Naive thymus-derived CD4-positive, alpha-beta T cell (primary cell): ENCODE measurements at places on chromosomes 11 and 22. TPM values are rescaled to one million over a fixed set of nuclear protein-coding genes. Genes with fewer than 3 reads are reported as not detected.

- no peak for DNase-seq
These were observed 7.1 kb upstream of the LRRC55 start for GRCh38 chr11:57174656-57175055.

DNA sequence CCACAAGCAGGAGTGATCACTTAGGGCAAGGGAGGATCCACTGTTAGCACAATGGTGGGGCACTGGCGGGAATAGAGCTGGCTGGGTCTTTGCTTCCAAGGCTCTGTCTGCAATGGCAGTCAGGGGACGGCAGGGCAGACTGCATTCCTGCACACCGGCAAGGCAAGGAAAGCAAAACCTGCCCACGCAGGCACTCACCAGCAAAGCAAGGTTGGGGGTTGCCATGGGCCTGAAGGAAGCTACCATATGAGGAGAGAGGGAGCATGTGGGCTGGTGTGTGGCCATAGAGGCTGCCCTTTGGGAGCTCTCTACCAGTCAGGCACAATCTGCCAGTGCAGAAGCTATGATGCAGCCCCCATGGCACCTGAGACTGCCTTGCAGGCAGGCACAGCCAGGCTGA lies 33.2 kb downstream of the OR8B12 start:
- no peak for DNase-seq

DNA sequence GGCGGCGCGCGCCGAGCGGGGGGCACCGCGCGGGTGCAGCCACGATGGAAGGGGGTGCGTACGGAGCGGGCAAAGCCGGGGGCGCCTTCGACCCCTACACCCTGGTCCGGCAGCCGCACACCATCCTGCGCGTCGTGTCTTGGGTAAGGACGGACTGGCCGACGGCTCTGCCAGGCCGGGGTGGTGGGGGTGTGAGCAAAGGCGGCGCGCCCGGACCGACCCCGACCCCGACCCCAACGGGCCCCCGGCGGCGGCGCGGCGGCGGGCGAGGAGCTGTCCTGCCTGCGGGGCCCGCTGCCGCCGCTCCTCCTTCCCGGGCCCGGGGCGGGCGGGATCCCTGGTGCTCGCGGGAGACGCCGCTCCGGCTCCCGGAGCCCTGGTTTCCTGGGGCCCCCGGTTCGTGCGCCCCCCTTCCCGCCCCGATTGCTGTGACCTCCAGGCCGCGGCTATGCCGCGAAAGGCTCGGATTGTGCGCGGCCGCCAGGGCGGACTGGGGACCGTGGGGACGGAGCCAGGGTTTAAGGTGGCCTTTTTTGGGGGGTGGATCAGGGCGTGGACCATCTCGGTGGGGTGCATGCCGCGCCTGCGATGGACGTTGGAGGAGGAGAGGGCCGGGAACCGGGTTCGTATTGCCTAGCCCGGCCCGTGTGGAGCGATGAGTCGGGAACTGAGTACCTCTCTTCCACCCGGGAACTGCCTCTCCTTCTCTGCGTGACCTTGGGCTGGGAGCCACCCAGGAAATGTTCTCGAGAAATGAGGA lies at the start of gene SYNGR1:
Gene SYNGR1 (plus strand): TSS at position 25 of the 760 bp plus-strand sequence. CDS start 20 bp downstream, at position 45.
- DNase-seq, result peak; percentile 20

- DNase-seq, result no peak
These were observed 2.5 kb upstream of the TMEM223 start for GRCh38 chr11:62794201-62794775.

DNA sequence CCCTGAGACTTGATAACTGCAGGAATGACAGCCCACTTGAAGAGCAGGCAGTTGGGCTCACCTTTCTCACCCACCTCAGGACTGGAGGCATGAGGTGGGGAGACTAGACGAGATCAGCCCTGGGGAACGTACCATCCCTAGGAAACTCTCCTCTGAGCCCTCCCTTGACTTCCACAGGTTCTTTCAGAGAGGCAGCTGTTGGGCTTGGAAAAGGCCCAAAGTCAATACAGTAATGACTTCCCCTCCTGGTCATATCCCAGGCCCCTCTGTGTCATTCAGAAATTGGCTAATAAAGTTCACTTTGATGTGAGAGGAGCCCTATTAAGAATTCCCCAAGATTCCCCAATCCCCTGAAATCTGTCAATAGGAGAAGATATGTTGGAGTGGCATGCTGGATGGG lies 5.8 kb upstream of the NECTIN1 start:
- DNase-seq, result no peak

GRCh38 chr11:83823461-83824025 lies 537.4 kb upstream of the CCDC90B start:
- DNase-seq, result no peak

- DNase-seq, result no peak
These were observed 68.5 kb upstream of the CARD18 start for GRCh38 chr11:105208019-105208418.

Gene APOBEC3H
- total RNA-seq, result 25.1 and 31.3 TPM in 2 replicates

Gene PDGFD
- total RNA-seq, result 3.6 TPM

Gene XRRA1
- total RNA-seq, result 20.8 TPM

GRCh38 chr22:45527456-45527855 lies 24.8 kb downstream of the FBLN1 start:
- DNase-seq, result no peak

Gene RFPL1
- total RNA-seq, result 0.24 TPM

Gene LZTR1
- 61.8 TPM for total RNA-seq

Gene CSF2RB
- total RNA-seq, result 12.5 and 13.4 TPM in 2 replicates

DNA sequence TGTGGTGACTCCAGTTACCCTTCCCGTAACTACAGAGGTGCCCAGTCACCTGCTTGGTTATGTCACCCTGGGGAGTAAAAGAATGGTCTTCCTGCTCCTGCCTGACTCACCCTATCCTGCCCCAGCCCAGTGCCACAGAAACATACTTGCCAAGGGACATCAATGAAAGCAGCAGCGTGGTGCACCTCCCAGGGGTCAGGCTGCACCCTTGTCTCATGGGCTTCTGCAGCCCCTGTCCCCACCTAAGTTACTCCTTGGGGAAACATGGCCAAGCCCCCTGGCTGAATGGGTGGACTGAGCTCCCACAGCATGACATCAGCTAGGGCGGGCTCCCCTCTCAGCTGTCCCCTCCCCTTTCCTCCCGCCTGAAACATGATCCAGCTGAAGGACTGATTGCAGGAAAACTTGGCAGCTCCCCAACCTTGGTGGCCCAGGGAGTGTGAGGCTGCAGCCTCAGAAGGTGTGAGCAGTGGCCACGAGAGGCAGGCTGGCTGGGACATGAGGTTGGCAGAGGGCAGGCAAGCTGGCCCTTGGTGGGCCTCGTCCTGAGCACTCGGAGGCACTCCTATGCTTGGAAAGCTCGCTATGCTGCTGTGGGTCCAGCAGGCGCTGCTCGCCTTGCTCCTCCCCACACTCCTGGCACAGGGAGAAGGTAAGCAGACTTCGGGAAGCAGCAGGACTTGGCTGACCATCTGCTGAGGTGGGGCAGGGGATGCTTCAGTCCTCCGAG lies at the start of gene HTR3A:
Gene HTR3A (plus strand): TSS at position 368 of the 730 bp plus-strand sequence. CDS start 218 bp downstream, at position 586.
- no peak for DNase-seq

- DNase-seq, result no peak
These were observed 39.8 kb upstream of the SPTBN2 start for GRCh38 chr11:66768818-66769217.

DNA sequence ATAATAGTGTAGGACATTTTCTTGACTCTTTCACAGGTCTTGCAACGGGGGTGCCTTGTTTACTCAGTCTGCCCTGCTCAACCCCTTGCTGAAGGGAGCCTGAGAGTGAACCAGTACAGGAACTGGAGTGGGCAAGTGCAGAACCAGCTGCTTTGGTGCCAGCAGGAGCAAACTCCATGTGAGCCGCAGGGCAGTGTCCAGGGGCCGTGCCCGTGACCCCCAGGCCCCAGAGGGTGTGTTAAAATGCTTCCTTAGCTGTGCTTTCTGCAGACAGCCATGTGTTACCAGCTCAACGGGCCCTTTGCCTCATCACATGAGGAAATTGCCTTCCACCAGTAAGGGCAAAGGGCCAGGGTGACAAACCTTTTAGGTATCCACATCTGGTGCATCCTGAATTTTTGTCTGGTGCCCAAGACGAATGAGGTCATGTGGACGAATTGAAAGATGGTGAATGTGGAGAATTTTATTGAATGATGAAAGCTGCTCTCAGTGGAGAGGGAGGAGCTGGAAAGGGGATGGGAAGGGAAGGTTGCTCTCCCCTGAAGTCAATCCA lies 53.6 kb upstream of the OR5D13 start:
- no peak for DNase-seq

DNA sequence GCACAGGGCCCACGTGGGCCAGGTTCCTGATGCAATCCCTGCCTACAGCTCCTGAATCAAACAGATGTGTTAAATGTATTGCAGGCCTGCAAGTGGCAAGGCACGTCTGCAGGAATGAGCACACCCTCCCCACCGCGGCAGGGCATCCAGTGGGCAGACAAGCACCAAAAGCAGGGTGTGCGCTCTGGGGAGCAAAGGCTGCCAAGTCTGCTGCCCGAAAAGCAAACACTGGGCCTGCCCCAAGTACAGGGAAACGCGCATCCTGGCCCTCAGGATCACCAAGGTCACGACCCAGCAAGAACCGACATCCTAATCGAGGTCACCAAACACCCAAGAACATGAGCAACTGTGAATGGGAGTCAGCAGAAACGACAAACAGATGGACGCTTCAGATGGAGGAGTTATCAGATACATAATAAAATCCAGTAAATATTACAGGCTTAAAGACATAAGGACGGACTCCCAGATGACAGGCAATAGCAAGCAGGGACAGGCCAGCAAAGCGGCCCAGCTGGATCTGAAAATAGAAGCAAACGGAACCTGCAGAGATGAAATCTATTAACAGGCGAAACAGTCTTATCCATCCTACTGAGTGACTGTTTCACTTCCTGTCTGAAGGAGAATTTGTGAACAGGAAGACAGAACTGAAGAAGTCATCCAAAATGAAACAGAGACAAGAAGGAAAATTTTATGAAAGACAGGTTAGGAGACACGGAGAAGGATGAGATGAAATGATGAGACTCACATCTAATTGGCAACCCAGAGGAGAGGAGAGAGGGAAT lies 26.7 kb downstream of the CARS1 start:
- DNase-seq, result no peak

GRCh38 chr11:69830086-69830485 lies 10.9 kb upstream of the FGF3 start:
- no peak for DNase-seq

Gene TRIM49
- not detected for total RNA-seq

- no peak for DNase-seq
These were observed 35.3 kb upstream of the FCHSD2 start for GRCh38 chr11:73177380-73177777.

Gene CXCR5
- 2.1 TPM for total RNA-seq

Gene C11orf91
- not detected for total RNA-seq

DNA sequence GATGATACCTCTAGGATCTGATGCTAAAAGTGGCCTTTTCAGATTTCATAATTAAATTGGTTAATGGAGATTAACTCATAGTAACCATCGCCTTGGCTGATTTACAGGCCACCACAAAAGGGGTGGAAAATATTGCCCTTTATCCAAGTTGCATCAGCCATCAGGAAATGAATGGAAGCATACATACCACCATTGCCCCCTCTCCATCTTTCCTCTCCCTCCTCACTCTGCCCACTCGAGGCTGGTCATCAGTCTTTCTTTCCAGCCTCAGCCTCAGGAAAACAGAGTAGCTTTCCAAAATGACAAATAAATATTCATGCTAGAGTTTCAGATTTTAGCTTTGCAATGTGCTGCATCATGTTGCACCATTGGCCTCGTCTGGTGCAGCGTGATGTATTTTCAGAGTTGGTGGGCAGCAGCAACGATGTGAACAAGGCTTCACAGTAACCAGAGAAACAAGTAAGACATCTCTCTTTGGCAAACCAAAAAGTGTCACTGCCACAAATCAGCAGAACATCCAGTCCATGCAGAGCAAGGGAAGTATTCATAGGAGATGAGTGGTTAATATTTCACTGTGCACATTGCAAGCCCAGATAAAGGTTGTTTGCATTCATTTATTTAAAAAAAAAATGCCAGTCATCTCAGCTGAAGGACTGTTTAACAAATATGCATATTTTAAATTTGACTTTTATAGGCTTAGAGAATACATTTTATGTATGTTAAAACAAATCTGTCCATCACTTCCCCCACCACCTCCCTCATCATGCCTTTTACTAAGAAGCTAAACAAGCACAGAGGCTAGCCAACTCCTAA lies 136.7 kb upstream of the FAT3 start:
- DNase-seq, result no peak

Gene CDK2AP2
- total RNA-seq, result 31.0 TPM

GRCh38 chr11:120303004-120303637 lies 22.0 kb upstream of the TLCD5 start:
- DNase-seq, result peak; percentile 14

DNA sequence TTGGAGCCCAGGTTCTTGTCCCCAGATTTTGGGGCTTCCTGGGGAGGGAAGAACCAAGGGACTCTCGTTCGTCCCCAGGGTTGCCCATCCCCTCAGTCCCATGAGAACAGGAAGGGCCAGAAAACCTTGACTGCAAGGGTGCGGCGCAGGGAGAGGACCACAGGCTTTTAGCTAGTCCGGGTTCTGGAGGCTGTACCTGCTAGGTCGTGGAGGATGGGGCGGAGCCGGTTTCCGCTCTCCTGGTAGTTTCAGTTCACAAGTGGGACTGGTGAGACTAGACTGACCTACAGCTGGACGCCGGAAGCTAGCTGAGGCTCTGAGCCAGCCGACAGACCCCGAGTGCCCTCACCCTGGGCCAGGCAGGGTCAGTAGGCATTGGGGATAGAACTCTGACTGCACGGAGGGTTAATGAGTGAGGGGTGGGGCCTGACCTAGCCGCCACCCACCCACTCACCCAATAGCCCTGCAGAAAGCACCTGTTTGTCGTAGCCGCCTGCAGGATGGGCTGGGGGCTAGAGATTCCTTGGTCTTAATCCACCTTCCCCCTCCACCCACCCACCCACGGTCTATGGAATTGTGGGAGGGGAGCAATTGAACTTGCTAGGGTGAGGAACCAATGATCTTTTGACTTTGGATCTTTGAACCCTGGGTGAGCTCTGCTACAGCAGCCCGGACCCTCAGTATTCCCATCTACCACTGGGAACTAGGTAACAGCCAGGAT lies 1.5 kb downstream of the MAFF start:
- DNase-seq, result peak; percentile 41

- peak; percentile 71 for DNase-seq
These were observed 11.0 kb upstream of the CERK start for GRCh38 chr22:46748908-46749675.

DNA sequence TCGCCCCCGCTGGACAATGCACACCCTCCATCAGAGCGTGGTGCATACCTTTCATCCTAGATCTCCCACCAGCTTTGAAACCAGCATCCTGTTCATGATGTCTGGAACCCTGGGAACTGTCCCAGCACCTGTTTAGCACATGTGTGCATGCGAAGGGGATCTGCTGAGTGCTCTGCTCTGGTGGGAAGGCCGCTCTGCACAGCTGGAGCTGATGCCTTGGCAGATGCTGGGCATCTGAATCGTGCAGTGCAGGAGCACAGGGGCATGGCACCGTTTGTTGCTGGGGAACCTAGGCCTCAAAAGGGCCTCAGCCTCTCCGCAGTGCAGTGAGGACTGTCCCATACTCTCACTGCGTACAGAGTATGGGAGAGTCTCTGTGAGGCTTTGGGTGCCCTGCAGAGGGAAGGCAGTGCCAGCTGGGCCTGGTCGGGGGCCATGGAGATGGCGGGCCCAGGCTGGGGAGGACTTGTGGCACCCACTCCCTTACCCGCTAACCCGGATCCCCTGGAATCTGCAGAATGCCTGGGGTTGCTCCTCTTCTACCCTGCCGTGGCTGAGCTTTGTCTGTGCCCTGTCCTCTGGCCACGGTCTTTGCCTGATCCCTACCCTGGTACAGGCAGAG lies 72.9 kb upstream of the ATXN10 start:
- DNase-seq, result no peak

Gene DGAT2
- total RNA-seq, result 8.5 TPM

- DNase-seq, result no peak
These were observed 60.4 kb downstream of the BUD13 start for GRCh38 chr11:116712428-116712827.

Gene BTG4
- total RNA-seq, result not detected

Gene YPEL1
- 4.6 and 5.2 TPM in 2 replicates for total RNA-seq

GRCh38 chr11:26149585-26149984 lies 182.3 kb upstream of the ANO3 start:
- no peak for DNase-seq
